ENCODE measurements at places on chromosomes 2 and 18. TPM values are rescaled to one million over a fixed set of nuclear protein-coding genes. Genes with fewer than 3 reads are reported as not detected.

ADGRF3 gene
- polyA plus RNA-seq, result 0.20 TPM

GKN2 gene
- not detected for polyA plus RNA-seq

CCT7 gene
- polyA plus RNA-seq, result 157 TPM

ARHGAP25 gene
- polyA plus RNA-seq, result 13.7 TPM

CXCR4 gene
- polyA plus RNA-seq, result 33.0 TPM

VSNL1 gene
- 2.8 TPM for polyA plus RNA-seq

POTEJ gene
- not detected for polyA plus RNA-seq

MAP2 gene
- polyA plus RNA-seq, result 5.4 TPM

CNTNAP5 gene
- polyA plus RNA-seq, result not detected

RESP18 gene
- polyA plus RNA-seq, result not detected

AQP12B gene
- not detected for polyA plus RNA-seq

LIMS2 gene
- 31.0 TPM for polyA plus RNA-seq

MBD2 gene
- polyA plus RNA-seq, result 27.3 TPM

CHCHD5 gene
- 26.0 TPM for polyA plus RNA-seq

CCBE1 gene
- polyA plus RNA-seq, result 44.9 TPM
